ENCODE measurements at places on chromosomes 7 and 10. TPM values are rescaled to one million over a fixed set of nuclear protein-coding genes. Genes with fewer than 3 reads are reported as not detected.
A peak's percentile ranks its signal among the peaks of the same experiment; 100 is the strongest.

The HNRNPH3 gene
- total RNA-seq = 91.4 TPM

The HDAC9 gene
- 13.2 TPM for total RNA-seq

GRCh38 chr7:102425639-102426267 is 7.6 kb upstream of the ORAI2 start:
- no peak overlapping the region for H3K4me3 ChIP-seq
- H3K4me1 ChIP-seq = peaks cover 68% of the 10 kb centered on the region
- H3K27me3 ChIP-seq = no peaks in the 10 kb centered on the region
- DNase-seq = no peak

GRCh38 chr10:28906415-28906814 is 229.1 kb downstream of the BAMBI start:
- no peaks in the 10 kb centered on the region for H3K27me3 ChIP-seq
- H3K4me1 ChIP-seq = no peaks in the 10 kb centered on the region
- H3K27ac ChIP-seq = no peak overlapping the region
- no peaks in the 10 kb centered on the region for H3K36me3 ChIP-seq
- no peak overlapping the region for H3K4me3 ChIP-seq

DNA sequence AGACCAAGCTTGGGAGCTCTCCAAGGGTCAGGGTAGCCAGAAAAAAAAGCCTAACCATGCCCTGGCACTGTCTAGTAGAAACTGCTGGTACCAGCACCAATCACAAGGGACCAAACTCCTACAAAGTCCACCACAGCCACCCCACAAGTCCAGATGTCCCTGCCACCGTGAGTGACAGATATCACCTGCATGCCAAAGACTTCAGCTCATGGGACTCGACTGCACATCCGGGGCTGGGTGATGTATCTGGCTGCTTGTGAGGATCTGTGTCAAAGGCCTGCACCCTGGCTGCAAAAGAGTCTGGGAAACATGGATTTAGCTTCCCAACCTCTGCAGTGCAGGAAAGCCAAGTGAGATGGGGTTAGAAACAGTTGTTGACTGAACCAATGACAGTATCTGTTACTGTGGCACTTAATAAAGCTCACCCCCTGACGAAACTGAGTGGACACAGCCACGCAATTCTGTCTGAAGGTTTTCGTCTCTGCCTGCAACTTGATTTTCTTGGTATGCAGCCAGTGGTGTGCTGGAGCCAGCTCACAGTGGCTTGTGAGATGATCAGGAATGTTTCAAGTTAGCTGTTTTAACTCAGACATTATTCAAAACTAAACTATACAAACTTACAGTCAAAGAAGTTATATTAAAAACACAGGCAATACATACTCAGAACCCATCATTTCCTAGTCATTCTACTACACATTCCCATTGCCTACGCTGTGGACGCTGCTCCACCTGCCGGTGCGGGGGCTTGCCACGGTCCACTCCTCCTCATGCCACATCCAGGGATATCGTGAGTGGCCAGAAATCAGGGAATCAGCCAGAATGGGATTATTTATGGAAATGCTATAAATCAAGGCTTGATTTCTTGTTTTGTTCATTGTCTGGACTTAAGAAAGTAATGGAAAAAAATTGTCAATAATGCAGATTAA is 9.2 kb downstream of the ZNF488 start:
- DNase-seq = peak; percentile 78
- peaks cover 23% of the 10 kb centered on the region for H3K27me3 ChIP-seq
- no peaks in the 10 kb centered on the region for H3K4me1 ChIP-seq
- no peak overlapping the region for H3K4me3 ChIP-seq
- H3K36me3 ChIP-seq = no peaks in the 10 kb centered on the region
- no peak overlapping the region for H3K27ac ChIP-seq

- H3K4me3 ChIP-seq = no peak overlapping the region
- no peaks in the 10 kb centered on the region for H3K4me1 ChIP-seq
- H3K27me3 ChIP-seq = no peaks in the 10 kb centered on the region
Measured at GRCh38 chr10:5108658-5109416, 14.6 kb downstream of the AKR1C3 start.

DNA sequence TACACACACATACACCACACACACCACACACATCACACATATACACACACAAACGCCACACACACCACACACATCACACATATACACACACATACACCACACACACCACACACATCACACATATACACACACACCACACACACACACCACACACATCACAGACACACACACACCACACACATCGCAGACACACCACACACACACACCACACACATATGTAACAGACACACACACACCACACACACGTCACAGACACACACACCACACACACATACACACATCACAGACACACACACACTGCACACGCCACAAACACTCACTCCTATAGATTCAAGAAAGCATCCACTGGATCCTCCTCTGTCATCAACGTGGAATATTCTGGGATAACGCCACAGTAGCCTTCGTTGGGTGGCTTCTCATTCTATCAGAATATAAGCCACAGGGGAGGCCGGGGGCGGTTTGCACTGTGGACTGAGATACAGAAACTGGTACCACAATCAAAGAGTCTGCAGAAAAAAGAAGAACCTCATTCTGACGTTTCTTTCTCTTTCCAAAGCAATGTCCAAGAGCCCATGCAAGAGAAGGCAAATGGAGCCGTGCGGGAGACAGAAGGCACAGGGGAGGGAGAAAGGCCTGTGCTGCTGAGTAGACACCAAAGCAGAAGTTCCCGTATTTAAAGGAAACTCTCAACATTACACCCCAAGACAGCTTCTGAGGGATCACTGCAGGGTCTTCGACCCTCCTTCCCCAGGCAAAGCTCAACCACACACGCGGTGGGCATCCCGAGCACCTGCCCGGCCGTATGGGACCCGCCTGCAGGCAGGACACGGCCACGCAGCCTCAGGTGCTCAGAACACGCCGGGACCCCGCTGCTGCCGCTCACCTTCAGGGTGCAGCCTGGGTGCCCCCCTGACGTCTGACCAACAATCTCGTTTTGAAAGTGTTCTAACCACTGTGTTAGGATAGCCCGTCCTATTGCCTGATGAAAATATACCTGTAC is 321.2 kb downstream of the DNAJB6 start:
- no peaks in the 10 kb centered on the region for H3K4me1 ChIP-seq
- no peaks in the 10 kb centered on the region for H3K27me3 ChIP-seq
- H3K27ac ChIP-seq = no peak overlapping the region
- H3K36me3 ChIP-seq = no peaks in the 10 kb centered on the region

GRCh38 chr7:27314111-27314510 is 71.5 kb downstream of the EVX1 start:
- H3K27me3 ChIP-seq = no peaks in the 10 kb centered on the region
- H3K4me3 ChIP-seq = no peak overlapping the region
- peak; percentile 65 for DNase-seq
- H3K4me1 ChIP-seq = peaks cover 10% of the 10 kb centered on the region
- H3K36me3 ChIP-seq = no peaks in the 10 kb centered on the region

GRCh38 chr7:1998146-1998545 is 234.6 kb downstream of the MAD1L1 start:
- no peak overlapping the region for H3K4me3 ChIP-seq
- no peak overlapping the region for H3K27ac ChIP-seq
- no peaks in the 10 kb centered on the region for H3K27me3 ChIP-seq

GRCh38 chr10:17216217-17216900 is 11.7 kb upstream of the VIM start:
- H3K36me3 ChIP-seq = no peaks in the 10 kb centered on the region
- H3K4me3 ChIP-seq = no peak overlapping the region
- H3K27me3 ChIP-seq = no peaks in the 10 kb centered on the region

DNA sequence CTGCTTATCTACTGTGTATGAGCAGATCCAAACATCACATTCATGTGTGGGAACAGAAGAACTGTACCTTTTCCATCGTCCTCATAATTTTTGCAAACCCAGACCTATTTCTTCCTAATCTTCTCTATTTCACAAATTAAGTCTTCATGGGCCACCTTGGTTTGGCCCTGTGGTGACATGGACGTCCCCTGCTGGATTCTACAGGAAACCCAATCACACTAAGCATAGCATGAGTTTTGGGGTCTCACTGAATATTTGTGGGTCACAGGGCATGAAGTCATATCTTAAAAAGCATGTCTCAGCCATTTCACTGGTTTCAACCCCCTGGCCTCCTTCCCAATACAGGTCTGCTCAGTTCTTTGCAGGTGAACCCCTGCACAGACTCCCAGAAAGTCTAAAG is 35.8 kb upstream of the CDCA7L start:
- no peaks in the 10 kb centered on the region for H3K27me3 ChIP-seq
- no peak for DNase-seq
- no peak overlapping the region for H3K4me3 ChIP-seq
- no peaks in the 10 kb centered on the region for H3K4me1 ChIP-seq
- no peak overlapping the region for H3K27ac ChIP-seq

Measured in left lung (tissue), 14 donors.